Tibial nerve (tissue), 4 donors: ENCODE measurements at places on chromosomes 16 and 17.

DNA sequence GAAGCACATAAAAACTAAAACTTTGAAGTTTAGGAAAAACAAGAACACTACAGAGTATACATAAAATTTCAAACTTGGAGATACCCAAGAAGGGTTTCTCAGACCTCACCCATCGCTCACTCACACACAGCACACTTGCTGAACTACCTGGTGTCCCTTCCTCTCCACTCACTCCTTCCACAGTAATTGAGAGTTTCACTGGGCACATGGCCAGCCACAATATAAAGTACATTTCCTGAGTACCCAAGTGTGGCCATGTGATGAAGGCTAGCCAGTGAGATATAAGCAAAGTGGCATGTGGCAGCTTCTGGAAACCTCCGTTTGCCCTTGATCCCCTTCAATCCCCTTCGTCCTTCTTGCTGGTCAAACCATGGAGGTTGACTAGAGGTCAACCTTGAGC, 11.9 kb downstream of the TOX3 start:
- H3K27ac ChIP-seq: no peak overlapping the region
- DNase-seq: no peak
- no peak overlapping the region for H3K4me3 ChIP-seq
- no peaks in the 10 kb centered on the region for H3K27me3 ChIP-seq
- no peaks in the 10 kb centered on the region for H3K4me1 ChIP-seq
- H3K36me3 ChIP-seq: no peaks in the 10 kb centered on the region

- no peak for DNase-seq
- no peak overlapping the region for H3K27ac ChIP-seq
- H3K4me3 ChIP-seq: no peak overlapping the region
- peaks cover 11% of the 10 kb centered on the region for H3K4me1 ChIP-seq
- H3K27me3 ChIP-seq: no peaks in the 10 kb centered on the region
Observed at GRCh38 chr16:31350275-31351005, 4.5 kb upstream of the ITGAX start.

DNA sequence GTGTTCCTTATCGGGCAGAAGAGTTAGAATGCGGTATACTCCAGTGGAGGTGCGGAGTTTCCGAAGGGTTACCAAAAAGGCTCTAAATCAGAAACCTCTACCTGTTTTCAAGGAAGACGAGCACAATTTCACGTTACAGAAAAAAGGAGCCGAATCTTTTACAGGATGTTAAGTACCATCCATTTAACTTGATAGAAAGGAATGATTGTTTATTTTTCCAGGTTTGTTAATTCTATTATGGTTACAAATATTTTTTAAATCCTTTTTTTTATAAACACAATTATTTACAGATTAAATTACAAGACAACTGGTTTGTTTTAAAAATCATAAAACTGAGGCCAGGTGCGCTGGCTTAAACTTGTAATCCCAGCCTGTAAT, 18.2 kb downstream of the ZNF213 start:
- no peaks in the 10 kb centered on the region for H3K27me3 ChIP-seq
- H3K4me3 ChIP-seq: no peak overlapping the region
- DNase-seq: no peak
- no peaks in the 10 kb centered on the region for H3K36me3 ChIP-seq
- no peaks in the 10 kb centered on the region for H3K4me1 ChIP-seq

- no peaks in the 10 kb centered on the region for H3K27me3 ChIP-seq
- no peaks in the 10 kb centered on the region for H3K36me3 ChIP-seq
- no peaks in the 10 kb centered on the region for H3K4me1 ChIP-seq
- H3K27ac ChIP-seq: no peak overlapping the region
- H3K4me3 ChIP-seq: no peak overlapping the region
Observed at GRCh38 chr16:55728797-55729196, 73.0 kb downstream of the SLC6A2 start.

GRCh38 chr17:52537421-52537820, 378.9 kb upstream of the CA10 start:
- no peak for DNase-seq
- no peak overlapping the region for H3K27ac ChIP-seq
- no peak overlapping the region for H3K4me3 ChIP-seq
- no peaks in the 10 kb centered on the region for H3K36me3 ChIP-seq

DNA sequence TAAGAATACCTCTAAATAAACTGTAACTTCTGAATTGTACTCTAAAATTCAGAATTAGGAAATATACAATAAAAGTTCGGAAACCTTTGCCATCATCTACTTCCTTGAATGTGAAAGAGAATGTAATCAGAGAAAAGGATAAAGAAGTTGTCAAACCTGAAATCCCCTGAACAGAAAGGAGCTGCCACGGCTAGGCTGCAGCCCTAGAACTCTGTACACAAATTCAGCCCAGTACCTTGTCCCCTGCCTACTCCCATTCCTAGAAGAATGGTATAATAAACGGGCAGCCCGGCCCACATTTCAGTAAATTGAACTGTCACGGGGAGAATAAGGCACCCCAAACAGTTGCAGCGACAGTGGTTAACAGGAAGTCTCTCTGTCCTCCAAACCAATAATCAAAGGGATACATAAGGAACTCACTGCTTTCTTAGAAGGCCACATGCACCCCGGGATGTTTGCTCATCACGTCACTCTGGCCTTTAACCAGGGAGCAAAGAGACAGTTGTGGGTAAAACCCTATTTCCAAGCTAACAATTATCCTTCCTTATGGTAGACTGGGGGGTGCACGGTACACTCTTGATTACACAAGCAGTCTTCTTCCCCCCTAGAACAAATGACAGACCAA, 24.3 kb upstream of the RFFL start:
- no peaks in the 10 kb centered on the region for H3K27me3 ChIP-seq
- peak overlapping the region; percentile 89 for H3K4me3 ChIP-seq
- peaks cover 23% of the 10 kb centered on the region for H3K4me1 ChIP-seq
- H3K36me3 ChIP-seq: no peaks in the 10 kb centered on the region
- peak overlapping the region; percentile 95 for H3K27ac ChIP-seq

DNA sequence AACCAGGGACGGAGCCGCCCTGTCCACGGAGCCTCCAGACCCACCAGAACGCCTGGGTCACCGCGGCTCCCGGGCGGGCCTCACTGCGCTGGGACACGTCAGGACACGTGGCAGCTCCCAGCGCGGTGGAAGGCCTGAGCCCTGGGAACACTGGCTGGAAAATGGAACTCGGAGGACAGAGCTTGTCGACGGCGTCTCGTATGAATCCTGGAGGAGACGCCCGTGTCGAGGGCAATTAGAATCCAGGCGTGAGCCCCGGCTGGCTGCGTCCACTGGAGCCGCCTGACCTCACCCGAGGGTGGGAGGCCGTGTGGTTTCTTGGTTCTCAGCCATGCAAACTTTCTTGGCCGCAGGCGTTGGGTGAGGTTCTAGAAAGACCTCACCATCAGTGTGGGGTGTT, 173.9 kb downstream of the LAT start:
- H3K27ac ChIP-seq: peak overlapping the region; percentile 94
- no peaks in the 10 kb centered on the region for H3K27me3 ChIP-seq
- no peak for DNase-seq
- H3K4me3 ChIP-seq: no peak overlapping the region

DNA sequence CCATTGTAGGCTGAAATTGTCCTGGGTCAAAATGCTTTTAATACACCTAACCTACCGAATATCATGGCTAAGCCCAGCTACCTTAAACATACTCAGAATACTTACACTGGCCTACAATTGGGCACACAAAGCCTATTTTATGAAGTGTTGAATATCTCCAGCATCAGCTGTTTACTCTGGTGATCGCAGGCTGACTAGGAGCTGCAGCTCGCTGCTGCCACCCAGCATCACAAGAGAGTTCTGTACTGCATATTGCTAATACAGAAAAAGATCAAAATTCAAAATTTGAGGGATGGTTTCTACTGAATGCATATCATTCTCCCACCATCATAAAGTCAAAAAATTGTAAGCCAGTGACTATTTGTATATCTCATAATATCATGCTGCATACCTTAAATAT, 55.3 kb downstream of the ULK2 start:
- H3K4me3 ChIP-seq: no peak overlapping the region
- H3K27ac ChIP-seq: no peak overlapping the region
- H3K36me3 ChIP-seq: peaks cover 2% of the 10 kb centered on the region
- H3K27me3 ChIP-seq: no peaks in the 10 kb centered on the region

- no peak overlapping the region for H3K27ac ChIP-seq
- no peak for DNase-seq
- H3K27me3 ChIP-seq: no peaks in the 10 kb centered on the region
Observed at GRCh38 chr16:78221892-78222291, 122.4 kb downstream of the WWOX start.

DNA sequence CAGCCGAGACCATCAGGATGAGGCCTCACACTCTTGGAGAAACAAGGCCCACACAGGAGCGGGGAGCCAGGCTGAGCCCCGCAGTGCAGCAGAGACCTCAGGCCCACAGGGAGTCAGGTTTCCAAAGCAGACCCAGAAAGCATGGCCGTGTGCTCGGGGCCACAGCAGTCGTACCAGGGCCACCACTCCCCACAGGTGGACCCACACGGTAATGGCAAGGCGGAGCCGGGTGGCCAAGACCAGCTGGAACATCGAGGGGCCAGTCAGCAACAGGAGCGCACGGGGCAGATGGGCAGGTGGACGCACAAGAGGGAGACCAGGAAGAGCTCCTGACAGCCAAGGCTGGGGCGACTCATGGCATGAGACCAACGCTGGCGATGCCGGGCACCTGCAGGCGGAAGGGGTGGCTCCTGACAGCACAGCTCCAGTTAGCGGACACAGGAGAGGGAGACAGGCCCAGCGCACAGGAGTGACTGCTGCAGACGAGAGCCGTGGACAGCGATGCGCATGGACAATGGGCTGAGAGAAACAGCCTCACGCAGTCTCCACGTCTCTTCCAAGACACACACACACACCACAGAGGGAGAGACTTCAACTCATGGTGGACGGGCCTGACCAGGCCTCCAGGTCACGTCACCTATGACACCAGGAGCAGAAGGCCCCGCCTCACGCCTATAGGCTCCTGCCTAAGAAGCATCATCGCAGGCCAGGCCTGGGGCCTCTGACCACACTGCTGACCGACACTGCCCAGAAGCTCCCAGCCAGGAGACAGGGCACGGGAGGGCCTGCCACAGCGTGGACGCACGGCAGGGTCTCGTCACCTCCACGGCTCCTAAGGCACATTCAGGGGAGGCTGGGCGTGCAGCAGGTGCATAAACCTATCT, 58.6 kb downstream of the ZNF778 start:
- no peak for DNase-seq
- H3K27ac ChIP-seq: no peak overlapping the region
- H3K36me3 ChIP-seq: peaks cover 3% of the 10 kb centered on the region
- no peaks in the 10 kb centered on the region for H3K4me1 ChIP-seq

- H3K36me3 ChIP-seq: no peaks in the 10 kb centered on the region
- no peaks in the 10 kb centered on the region for H3K27me3 ChIP-seq
- no peaks in the 10 kb centered on the region for H3K4me1 ChIP-seq
- H3K27ac ChIP-seq: no peak overlapping the region
- H3K4me3 ChIP-seq: no peak overlapping the region
Observed at GRCh38 chr16:5595849-5596248, 498.3 kb upstream of the EEF2KMT start.

- no peak overlapping the region for H3K27ac ChIP-seq
- no peaks in the 10 kb centered on the region for H3K36me3 ChIP-seq
- no peak overlapping the region for H3K4me3 ChIP-seq
- no peaks in the 10 kb centered on the region for H3K27me3 ChIP-seq
- DNase-seq: no peak
- H3K4me1 ChIP-seq: no peaks in the 10 kb centered on the region
Observed at GRCh38 chr17:72146371-72146770, 25.6 kb downstream of the SOX9 start.

DNA sequence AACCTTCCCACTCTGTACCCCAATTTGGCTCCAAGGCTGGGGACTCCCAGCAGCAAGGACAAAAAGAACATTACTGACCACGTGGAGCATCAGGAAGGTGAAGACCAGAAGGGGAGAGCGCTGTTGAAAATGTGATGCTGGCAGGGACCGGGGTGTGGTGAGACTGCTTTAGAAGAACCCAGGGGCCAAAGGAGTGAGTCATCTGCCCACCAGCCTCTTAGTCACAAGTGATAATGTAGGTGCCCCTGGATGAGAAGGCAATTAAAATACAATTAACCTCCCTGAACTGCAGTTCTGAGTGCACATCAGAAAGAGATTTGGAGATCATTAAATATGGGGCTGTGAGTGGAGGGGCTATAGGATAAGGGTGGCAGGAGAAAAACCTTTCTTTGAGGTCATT, 366.6 kb upstream of the CCL2 start:
- H3K4me1 ChIP-seq: no peaks in the 10 kb centered on the region
- DNase-seq: no peak
- H3K27me3 ChIP-seq: no peaks in the 10 kb centered on the region
- H3K36me3 ChIP-seq: no peaks in the 10 kb centered on the region
- no peak overlapping the region for H3K4me3 ChIP-seq

DNA sequence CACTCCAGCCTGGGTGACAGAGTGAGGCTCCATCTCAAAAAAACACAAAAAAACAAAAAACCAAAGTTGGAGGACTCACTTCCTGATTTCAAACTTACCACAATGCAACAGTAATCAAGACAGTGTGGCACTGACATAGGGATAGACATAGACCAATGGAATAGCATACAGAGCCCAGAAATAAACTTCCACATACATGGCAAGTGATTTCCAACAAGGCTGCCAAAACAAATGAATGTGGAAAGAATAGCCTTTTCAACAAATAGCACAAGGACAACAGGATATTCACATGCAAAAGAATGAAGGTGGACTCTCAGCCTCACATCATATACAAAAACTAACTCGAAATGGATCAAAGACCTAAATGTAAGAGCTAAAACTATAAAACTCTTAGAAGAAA, 36.8 kb upstream of the RASD1 start:
- no peaks in the 10 kb centered on the region for H3K4me1 ChIP-seq
- no peaks in the 10 kb centered on the region for H3K27me3 ChIP-seq
- H3K36me3 ChIP-seq: no peaks in the 10 kb centered on the region
- DNase-seq: no peak
- H3K27ac ChIP-seq: no peak overlapping the region

DNA sequence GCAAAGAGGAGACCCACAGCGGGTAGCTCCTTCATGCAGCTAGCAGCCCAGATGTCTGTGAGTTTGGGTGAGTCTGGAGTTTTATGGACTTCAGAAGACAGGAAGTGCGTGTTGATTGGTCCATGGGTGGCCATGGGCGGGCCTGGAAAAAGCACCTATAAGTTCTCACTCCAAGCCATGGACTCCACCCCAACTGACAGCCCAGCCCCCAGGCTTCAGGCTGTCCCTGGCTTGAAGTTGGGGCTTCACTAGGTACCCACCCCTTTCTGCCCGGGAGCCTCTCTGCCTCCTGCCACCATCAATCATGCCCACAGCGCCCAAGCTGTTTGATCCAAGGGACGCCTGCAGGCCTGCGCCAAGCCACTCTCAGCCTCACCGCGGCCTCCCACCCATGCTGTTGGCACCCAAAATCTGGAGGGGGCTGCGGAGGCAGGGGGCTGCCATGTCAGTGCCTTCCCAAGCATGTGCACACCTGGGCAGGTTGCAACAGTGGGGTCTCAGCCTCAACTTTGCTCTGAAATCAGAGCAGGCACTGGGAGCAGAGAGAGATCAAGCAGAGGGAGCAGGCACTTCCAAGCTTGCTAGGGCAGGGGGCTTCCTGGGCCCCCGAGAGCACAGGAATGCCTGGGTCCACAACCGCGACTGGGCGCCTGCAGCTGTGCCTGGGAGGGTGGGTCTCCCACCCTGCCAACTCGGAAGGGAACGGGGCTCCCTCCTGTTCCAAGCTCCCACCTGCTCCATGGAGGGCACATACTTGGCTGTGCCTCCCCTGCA, 1503.7 kb downstream of the CDH11 start:
- DNase-seq: no peak
- H3K4me1 ChIP-seq: no peaks in the 10 kb centered on the region
- H3K4me3 ChIP-seq: peak overlapping the region; percentile 42
- no peaks in the 10 kb centered on the region for H3K36me3 ChIP-seq
- no peak overlapping the region for H3K27ac ChIP-seq
- no peaks in the 10 kb centered on the region for H3K27me3 ChIP-seq
